ENCODE measurements at places on chromosomes 16 and 17.

GRCh38 chr17:74502861-74503260 lies 28.4 kb downstream of the CD300LB start:
- no peak for DNase-seq

DNA sequence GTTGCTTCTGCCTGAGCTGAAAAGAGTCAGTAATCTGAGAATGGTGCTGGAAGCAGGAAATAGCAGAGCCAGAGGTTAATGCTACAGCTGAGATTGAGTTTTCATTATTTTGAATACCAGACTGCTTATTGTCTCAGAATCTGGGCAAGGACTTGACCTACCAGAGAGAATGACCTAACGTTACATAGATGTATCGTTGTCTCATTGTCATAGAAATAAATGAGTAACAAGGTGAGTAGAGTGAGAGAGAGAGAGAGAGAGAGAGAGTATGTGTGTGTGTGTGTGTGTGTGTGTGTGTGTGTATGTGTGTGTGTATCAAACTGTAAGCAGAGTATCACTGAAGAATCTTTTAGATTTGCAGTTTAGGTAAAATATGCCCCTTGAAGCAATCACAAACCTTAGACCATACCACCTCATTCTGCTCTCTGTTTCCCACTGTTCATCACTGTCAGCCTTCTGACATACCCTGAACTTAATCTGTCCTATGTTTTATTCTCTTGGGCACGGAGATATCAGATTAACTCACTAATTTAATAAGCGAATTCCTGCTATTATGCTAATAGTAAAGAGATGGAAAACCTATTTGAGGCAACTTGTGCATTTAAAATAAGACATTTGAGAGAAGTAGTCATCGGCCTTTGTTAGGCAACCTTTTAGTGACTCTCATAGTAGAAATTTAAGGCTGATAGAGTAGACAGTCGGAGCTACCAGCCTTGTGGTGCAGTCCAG lies 87.8 kb downstream of the CYB561 start:
- DNase-seq, result no peak

- DNase-seq, result no peak
These were observed 2.1 kb upstream of the IGSF6 start for GRCh38 chr16:21654466-21654865.

DNA sequence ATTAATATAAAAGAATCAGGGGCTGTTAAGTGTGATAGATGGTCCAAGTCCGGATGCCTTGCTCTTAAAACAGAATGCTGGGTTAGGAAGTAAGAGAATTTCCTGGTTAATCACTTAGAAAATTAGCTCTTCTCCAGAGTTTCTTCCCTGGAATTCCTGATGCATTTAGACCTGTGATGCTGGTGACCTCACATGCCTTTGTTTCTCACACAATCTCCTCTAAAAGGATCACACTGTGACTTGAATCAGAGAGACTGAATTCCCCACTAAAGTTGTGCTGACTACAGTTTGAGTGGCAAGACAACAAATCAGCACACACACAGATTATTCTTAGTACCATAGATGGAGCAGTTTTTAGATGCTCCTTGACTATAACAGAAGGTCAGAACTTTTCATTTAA lies 4.4 kb upstream of the RNF43 start:
- no peak for DNase-seq

DNA sequence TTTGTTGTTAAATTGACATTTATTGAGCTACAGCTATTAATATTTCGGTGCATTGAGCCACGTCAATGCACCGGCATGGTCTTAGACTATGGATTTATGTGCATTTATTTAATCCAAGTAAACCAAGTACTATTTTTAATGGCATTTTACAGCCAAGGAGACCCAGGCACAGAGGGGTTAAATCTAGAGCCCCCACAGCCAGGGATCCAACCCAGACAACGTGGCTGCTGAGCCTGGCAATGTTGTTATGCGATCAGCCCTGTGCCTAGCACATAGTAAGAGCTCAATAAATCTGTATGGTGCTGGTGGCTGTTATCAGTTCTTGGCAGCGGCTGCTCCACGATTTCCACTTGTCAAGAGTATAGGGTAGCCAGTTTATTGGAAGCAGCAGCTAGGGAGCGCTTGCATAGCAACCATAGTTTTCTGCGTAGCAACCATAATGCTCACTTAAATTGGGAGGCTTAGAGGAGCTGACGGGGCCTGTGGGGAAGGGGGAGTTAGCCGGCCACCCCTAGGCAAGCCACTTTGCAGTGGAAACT lies 541 bp upstream of the RBBP6 start:
- DNase-seq, result no peak

DNA sequence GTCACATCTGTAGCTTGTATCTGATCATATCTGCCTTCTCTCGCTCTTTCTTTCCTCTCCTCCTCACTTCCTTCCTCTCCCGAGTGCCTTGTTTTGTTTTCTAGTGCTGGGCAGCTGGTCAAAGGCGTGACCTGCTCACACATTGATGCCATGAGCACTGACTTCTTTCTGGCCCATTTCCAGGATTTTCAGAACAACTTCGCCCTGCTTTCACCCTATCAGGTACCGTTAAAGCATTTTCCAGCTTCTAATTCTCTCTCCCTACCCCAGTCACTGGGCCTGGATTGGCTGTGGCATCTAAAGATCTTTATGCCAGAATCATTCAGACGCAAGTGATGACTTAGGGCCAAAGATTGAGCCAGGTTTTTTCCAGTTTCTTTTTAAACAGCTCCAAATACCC lies 55.5 kb downstream of the OTOA start:
- DNase-seq, result no peak

DNA sequence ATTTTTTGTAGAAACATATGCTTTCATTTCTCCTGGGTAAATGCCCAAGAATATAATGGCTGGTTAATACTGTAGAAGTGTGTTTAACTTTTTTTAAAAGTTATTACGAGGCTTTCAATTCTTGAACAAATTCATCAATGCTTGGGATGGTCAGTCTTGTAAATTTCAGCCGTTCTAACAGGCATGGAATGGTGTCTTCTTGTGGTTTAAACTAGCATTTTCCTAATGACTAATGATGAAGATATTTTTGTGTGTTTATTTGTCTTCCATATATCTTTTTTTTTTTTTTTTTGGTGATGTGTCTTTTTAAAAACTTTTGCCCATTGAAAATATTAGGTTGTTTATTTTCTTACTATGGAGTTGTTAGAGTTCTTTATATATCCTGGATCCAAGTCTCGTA lies 67.1 kb downstream of the MGAT5B start:
- no peak for DNase-seq

DNA sequence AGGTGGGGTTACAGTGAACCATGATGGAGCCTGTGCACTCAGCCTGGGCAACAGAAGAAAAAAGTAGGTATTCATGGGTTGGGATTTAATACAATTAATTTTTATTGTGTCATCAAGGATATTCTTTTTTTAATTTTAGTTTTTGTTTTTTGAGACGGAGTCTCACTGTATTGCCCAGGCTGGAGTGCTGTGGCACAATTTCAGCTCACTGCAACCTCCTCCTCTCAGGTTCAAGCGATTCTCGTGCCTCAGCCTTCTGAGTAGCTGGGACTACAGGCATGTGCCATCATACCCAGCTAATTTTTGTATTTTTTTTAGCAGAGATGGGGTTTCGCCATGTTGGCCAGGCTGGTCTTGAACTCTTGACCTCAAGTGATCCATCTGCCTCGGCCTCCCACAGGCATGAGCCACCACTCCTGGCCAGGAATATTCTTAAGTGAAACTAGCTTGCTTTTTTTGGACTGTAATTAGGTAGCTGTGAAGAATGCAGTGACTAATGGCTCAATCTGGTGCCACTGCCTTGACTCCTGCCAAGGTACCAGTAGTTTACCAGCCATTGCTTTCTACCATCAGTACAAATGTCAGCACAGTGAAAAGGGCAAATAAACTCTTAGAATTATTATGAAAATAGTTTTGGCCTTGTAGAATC lies 4.8 kb downstream of the PPM1D start:
- DNase-seq, result no peak
